ENCODE measurements at places on chromosomes 3 and 15. TPM values are rescaled to one million over a fixed set of nuclear protein-coding genes. Genes with fewer than 3 reads are reported as not detected.

GOLGA6L22 gene
- total RNA-seq, result not detected

P2RY1 gene
- 0.51 TPM for total RNA-seq

DNA sequence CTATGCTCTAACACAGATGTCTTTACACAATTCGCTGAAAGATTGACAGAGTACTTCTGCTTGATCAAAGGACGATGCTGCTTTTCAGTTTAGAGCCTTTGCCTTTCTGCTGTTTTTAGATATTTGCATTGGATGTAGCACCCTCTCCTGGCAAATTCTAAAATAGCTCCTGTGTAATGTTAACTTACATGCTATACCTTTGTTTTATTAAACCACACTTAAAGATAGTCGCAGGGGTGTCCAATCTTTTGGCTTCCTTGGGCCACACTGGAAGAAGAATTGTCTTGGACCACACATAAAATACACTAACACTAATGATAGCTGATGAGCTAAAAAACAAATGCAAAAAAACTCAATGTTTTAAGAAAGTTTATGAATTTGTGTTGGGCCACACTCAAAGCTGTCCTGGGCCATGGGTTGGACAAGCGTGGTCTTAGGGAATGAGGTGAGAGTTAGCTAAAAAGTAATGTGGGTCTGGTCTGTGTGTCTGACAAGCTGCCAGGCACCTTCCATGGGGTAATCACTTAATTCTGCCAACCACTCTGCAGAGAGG, 62.9 kb downstream of the ATG7 start:
- H3K4me1 ChIP-seq, result no peaks in the 10 kb centered on the region
- H3K27ac ChIP-seq, result no peak overlapping the region
- H3K36me3 ChIP-seq, result no peaks in the 10 kb centered on the region
- no peaks in the 10 kb centered on the region for H3K27me3 ChIP-seq
- no peak overlapping the region for H3K4me3 ChIP-seq

- H3K4me1 ChIP-seq, result peaks cover 12% of the 10 kb centered on the region
- H3K36me3 ChIP-seq, result no peaks in the 10 kb centered on the region
- no peak for DNase-seq
- no peaks in the 10 kb centered on the region for H3K27me3 ChIP-seq
- H3K4me3 ChIP-seq, result no peak overlapping the region
Measured at GRCh38 chr15:70290708-70291107, 193.0 kb upstream of the TLE3 start.

- no peak for DNase-seq
- peaks cover 4% of the 10 kb centered on the region for H3K36me3 ChIP-seq
- peaks cover 7% of the 10 kb centered on the region for H3K4me1 ChIP-seq
- no peak overlapping the region for H3K4me3 ChIP-seq
- H3K27ac ChIP-seq, result no peak overlapping the region
- peaks cover 2% of the 10 kb centered on the region for H3K27me3 ChIP-seq
Measured at GRCh38 chr15:77759896-77760592, 127.3 kb upstream of the LINGO1 start.

DNA sequence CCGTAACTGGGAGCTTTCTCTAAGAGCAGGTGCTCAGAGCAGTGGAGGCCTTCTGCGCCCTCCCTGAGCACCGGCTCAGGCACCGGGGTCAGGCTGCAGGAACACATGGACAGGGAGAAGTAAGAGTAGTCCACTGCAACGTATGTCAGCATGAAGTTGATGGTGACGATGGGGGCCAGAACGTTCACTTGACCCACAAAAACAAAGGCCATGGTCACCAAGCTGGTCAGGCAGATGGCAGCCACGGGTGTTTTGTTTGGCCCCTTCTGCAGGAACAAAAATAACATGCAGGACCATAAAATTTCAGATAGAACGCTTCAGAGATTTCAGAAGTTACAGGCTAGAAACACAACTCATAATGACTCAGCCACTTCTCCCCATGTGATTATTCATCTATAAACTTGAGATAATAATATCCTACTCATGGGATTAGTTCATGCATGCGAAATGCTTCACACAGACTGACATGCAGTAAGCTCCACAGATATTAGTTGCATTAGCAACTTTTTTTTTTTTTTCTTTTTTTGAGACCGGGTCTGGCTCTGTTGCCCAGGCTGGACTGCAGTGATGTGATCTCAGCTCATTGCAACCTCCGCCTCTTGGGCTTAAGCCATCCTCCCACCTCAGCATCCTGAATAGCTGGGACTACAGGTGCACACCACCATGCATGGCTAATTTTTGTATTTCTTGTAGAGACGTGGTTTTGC, 52.2 kb upstream of the HEG1 start:
- no peaks in the 10 kb centered on the region for H3K36me3 ChIP-seq
- DNase-seq, result no peak
- no peaks in the 10 kb centered on the region for H3K4me1 ChIP-seq
- H3K27me3 ChIP-seq, result no peaks in the 10 kb centered on the region
- no peak overlapping the region for H3K4me3 ChIP-seq

- peaks cover 22% of the 10 kb centered on the region for H3K4me1 ChIP-seq
- no peak overlapping the region for H3K4me3 ChIP-seq
- no peak for DNase-seq
- H3K27ac ChIP-seq, result no peak overlapping the region
- no peaks in the 10 kb centered on the region for H3K36me3 ChIP-seq
Measured at GRCh38 chr3:136858381-136858780, 3.6 kb upstream of the NCK1 start.

GRCh38 chr15:95086531-95087252, 855.3 kb downstream of the MCTP2 start:
- peaks cover 4% of the 10 kb centered on the region for H3K27me3 ChIP-seq
- H3K27ac ChIP-seq, result no peak overlapping the region
- H3K4me1 ChIP-seq, result peaks cover 2% of the 10 kb centered on the region
- no peaks in the 10 kb centered on the region for H3K36me3 ChIP-seq
- no peak overlapping the region for H3K4me3 ChIP-seq

DNA sequence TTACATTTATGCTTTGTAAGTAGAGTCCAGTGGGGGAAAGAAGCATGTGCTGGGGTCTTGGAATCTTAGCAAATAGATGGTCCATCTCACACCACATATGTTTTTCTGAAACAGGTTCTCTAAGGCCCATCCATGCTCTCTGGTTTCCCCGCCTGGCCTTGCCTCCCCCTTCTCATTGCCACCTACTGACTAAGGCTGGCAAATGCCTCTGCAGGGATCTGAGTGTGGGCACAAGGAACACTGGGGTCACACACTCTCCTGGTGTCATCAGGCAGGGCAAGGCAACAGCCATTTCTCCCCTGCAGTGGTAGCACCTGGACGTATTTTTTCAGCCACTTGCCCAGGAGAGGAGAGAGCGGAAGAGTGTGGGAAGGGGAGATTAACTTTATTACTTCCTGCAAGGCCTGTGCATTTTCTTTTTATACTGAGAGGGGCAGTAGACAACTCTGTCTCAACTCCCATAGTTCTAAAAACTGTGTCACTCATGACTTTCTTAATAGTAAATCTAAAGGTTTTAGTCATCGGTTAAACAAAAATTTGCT, 804.2 kb upstream of the NECTIN3 start:
- H3K36me3 ChIP-seq, result no peaks in the 10 kb centered on the region
- H3K4me3 ChIP-seq, result no peak overlapping the region
- no peaks in the 10 kb centered on the region for H3K4me1 ChIP-seq
- peaks cover 3% of the 10 kb centered on the region for H3K27me3 ChIP-seq
- DNase-seq, result no peak

All from glutamatergic neuron (in vitro differentiated cells).